ENCODE measurements at places on chromosomes 4 and X.

GRCh38 chrX:79117078-79117477 is 27.4 kb upstream of the GPR174 start:
- no peak for DNase-seq

DNA sequence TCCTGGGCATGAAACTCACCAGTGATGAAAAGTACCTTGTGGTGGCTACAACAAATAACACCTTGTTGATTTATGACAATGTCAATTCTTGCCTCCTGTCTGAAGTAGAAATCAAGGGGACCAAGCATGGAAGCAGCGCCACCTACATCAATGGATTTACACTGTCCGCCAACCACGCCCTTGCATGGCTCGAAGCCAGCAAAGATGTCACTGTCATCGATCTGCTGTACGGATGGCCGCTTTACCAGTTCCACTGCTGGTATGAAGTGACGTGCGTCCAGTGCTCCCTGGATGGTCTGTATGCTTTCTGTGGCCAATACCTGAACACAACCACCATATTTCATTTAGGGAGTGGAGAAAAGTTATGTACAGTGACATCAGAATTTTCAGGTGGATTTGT is 200.5 kb downstream of the NWD2 start:
- DNase-seq = no peak

- DNase-seq = no peak
Measured at GRCh38 chr4:1575418-1576303, 108.5 kb downstream of the FAM53A start.

DNA sequence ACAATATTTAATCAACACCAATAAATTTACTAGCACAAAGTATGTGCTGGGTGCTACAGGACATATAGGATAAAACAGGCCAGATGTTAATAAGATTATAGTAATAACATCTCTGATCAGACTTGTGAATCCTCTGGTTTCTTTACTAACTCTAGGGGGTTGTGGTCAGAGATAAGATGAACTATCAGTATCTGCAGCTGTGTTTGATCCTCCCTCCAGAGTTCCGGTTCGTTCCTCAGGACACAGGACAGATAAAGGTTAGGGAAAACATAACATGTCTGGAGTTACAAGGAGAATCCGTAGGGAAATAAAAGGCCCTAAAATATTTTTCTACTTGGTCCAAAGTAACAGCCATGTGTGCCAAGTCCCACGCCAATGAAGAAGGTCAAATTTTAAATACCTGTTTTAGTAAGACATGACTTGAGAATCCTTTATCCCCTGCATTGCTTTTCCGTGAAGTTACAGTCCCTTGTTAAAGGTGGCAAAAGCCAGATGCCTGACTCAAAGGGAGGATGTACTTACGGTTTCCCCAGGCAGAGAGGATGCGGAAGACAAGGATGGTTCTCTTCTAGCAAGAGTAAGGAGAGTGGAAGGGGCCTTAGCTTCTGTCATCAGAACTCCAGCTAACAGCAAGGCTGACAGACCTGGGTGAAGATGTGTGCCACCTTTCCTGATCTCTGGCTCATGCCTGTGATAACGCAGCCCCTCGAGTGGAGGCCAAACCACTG is 44.4 kb downstream of the KIAA0232 start:
- DNase-seq = no peak

DNA sequence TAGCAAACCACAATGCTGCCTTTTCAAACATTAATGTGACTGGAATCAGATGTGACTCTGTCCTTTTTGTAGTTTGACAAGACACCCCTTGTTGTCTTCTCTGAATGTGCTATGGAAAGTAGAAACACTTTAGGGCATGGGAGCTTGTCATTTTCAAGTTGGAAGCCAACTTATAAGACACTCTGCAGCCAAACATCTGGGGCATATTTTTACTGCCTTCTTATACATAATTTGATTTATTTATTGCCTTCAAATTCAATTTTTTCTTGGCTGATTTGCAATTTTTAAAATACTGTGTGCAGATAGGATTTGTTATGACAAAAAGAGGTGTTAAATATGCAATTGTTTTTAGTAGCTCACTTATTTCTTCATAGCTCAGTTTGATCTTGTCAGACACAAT is 1002.0 kb upstream of the PCDH7 start:
- no peak for DNase-seq

DNA sequence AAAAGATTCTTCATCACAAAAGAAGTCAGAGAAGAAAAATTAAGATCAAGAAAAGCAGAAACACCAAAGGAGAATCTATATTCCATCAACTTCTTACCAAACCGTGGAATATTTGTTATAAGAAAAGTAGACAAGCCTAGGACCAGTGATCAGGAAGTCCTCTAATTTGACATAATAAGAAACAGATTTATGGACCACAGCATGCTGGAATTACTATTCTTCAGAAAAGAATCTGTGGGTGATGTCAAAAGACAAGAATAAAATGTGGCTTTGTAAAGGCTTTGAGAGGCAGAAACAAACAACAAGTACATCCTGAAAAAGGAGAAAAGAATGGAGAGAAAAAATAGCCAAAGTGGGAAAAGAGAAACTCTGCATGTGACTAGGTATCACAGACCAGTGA is 123.3 kb downstream of the SLC10A7 start:
- no peak for DNase-seq

DNA sequence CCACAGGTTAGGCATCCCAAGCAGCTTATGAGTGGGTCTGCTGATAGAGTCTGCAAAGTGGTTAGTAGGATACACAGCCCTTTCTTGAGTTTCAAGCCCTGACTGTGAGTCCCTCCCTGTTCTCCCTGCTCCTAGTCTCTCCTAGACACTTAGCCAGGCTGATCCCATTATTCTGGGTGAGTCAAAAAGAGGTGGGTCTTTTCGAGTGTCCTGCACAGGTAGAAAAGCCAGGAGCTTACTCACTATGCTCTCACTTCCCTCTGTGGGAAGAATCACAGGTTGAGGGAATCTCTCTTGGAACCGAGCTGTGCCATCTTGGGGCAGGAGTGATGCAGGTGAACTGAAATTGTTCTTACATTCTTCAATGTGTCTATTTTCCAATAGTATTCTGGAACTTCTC is 29.7 kb downstream of the SCLT1 start:
- DNase-seq = no peak

DNA sequence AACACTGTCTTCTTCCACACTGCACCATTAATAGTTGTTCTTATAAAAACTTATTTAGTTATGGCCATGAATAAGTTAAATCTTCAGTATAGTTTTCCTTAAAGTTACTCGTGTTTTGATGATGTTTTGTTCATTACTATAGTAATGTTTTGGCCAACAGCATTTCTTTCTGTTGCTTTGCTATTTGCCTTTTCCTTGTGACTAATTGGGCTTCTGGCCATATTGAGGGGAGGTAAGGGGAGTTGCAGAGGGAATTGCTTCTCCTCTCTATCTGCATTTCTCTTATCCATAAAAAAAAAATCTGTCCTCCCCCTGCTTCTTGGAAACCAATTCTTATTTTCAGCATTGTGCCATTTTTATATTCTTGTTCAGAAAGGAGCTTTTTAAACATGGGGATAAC is 42.7 kb upstream of the ZCCHC12 start:
- DNase-seq = no peak

- DNase-seq = no peak
Measured at GRCh38 chrX:150202641-150203247, 160.4 kb upstream of the MAMLD1 start.

Data from stimulated activated CD8-positive, alpha-beta memory T cell treated with anti-CD3 and anti-CD28 coated beads, Interleukin-15, amount 100 ng/mL, for 48 hours (primary cell).